ENCODE measurements at places on chromosomes 3 and 15.

- DNase-seq: no peak
Observed at GRCh38 chr3:127441764-127442163, 148.8 kb downstream of the TPRA1 start.

- DNase-seq: no peak
Observed at GRCh38 chr3:51382947-51383578, 2.0 kb upstream of the MANF start.

GRCh38 chr15:88674661-88675060 lies 35.8 kb downstream of the ISG20 start:
- DNase-seq: peak; percentile 41

GRCh38 chr15:68542348-68542747 lies 36.4 kb upstream of the CORO2B start:
- no peak for DNase-seq

GRCh38 chr15:49901321-49901720 lies 217.7 kb downstream of the ATP8B4 start:
- no peak for DNase-seq

GRCh38 chr15:78904599-78905358 lies 32.1 kb downstream of the MORF4L1 start:
- DNase-seq: no peak
